ENCODE measurements at places on chromosomes 7 and 10.

DNA sequence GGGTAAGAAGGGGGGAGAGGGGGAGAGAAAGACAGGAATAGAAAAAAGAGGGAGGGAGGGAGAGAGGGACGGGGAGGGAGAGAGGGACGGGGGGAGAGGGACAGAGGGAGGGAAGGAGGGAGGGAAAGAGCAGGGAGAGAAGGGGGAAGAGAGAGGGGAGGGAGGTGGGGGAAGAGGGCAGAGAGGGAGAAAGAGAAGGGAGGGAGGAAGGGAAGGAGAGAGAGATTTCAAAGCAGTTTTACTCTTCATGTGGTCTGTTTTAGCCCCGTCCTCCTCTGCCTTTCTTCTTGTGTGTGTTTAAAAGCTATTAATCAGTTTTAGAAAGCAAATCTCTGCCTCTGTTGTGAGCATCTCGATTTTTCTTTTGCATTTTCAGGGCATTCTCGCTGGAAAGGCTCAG lies 237.0 kb downstream of the WDR37 start:
- DNase-seq = no peak

- DNase-seq = no peak
Observed at GRCh38 chr7:82156893-82157292, 286.7 kb downstream of the CACNA2D1 start.

DNA sequence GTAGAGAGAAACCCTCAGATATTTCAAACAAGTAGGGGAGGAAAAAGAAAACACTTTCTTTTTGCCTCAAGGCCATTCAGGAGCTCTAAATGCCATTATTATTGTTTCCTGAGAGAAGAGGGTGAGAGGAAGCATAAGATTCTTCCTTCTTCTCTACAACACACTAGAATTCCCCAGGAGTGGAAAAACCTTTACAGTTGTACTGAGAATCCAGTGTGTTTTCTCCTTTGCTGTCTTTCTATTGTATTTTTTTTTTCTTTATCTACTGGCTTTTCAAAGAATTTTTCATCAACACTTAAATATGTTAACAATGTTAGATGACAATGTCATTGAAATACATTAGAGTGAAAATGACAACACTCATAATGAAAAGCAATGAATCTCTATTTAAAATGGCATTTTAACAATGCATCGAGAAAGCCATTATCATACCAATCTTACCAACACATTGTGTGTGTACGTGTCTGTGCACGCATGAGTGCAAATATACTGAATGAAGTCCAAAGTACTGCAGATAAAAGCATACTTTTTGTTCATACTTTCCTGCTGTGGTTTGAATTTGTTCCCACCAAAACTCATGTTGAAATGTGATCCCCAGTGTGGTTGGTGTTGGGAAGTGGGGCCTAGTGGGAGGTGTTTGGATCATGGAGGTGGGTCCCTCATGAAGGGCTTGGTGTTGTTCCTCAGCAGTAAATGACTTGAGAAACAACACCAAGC lies 24.2 kb upstream of the MACC1 start:
- no peak for DNase-seq

GRCh38 chr7:117769085-117769484 lies 104.2 kb downstream of the CTTNBP2 start:
- DNase-seq = no peak

DNA sequence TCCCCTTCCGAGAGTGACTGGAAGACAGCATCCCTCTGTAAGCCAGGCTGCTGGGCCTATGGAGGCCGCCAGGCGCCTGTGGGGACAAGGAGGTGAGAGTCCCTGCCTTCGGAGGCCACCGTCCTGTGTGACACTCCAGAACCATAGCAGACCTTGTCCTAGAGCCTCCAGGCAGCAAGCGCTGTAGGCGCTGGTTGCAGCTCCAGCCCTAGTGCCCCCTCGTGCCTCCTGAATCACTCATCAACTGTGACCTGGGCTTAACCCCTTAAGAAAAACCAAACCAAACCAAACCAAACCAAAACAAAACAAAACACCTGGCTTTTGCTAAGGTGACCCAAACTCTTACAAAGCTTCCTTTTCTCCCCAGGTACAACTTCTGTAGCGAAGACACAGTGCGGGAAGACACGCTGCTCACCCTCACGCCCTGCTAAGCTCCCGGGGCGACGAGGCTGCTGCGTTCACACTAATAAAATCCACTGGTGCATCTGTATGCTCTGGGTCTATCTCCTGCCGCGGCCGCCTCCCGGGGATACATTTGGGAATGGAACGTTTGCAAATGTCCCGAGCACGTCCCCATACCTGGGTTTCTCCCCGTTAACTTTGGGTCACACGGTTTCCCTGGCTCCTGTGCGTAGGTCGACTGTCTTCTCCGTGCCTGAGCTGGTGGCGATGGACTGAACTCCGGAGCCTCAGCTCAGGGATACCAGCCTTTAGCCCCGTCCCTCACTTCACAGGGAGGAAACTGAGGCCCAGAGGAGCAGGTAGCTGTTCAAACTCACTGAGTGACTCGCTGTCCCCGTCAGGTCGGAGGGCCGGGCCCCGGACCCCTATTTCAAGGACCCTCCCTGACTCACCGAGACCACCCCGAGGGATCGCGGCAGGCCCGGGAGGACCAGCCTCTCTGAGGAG lies 11.8 kb upstream of the PNLIPRP2 start:
- no peak for DNase-seq

GRCh38 chr7:91345449-91345848 lies 81.2 kb downstream of the FZD1 start:
- DNase-seq = no peak

DNA sequence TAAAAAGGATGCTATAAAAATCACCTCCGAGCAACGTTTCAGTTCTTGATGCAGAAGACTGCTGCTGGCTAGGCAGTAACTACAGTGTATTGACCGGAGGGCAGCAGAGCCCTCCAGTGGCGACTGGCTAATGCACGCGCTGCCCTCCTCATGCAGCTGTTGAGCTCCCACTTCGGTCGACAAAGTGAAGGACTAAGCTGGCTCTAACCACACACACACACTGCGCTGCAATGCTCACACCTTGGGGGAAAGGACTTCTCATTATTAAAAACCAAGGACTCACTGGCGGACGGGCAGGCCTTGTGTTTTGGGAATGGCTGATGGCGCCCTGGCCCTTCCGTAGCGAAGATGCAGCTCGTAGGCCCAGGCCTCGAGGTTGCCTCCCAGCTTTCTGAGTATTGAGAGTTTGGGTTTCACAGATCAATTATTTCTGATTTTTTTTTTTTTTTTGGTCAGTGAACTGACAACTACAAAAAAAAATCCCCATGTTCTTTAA lies 120.9 kb upstream of the DIP2C start:
- no peak for DNase-seq

GRCh38 chr7:81299711-81300110 lies 380.9 kb upstream of the SEMA3C start:
- DNase-seq = no peak

DNA sequence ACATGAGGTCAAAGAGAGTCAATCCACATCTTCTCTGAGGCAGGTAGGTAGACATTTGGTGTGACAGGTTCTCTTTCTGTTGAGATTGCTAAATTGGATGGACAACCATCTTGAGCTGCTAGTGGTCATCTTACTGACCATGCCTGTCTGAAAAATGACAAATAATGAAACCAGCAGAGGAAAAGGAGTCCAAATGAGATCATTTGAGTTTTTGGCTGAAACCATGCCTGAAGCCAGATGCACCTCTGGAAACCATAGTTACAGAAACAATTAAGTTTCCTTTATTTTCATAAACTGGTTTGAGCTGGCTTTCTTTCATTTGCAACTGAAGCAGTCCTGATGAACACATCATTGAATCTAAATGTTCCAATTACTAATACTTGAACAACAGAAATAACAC lies 100.6 kb downstream of the ZNF438 start:
- no peak for DNase-seq

- no peak for DNase-seq
Observed at GRCh38 chr10:114048472-114048871, 4.8 kb downstream of the ADRB1 start.

GRCh38 chr10:79627075-79627474 lies 16.3 kb downstream of the SFTPA1 start:
- DNase-seq = no peak
